ENCODE measurements at places on chromosomes 16 and 17. TPM values are rescaled to one million over a fixed set of nuclear protein-coding genes. Genes with fewer than 3 reads are reported as not detected.

- DNase-seq: no peak
- H3K36me3 ChIP-seq: no peaks in the 10 kb centered on the region
- no peak within 1 kb of the TSS for H3K27ac ChIP-seq
- no peaks in the 10 kb centered on the region for H3K4me1 ChIP-seq
Observed at GRCh38 chr17:7888184-7888920, at the start of gene CHD3. TSS of gene CHD3 (plus strand) at chr17:7888789. CDS start at chr17:7889001, 212 bp downstream.

- no peaks in the 10 kb centered on the region for H3K36me3 ChIP-seq
- H3K27ac ChIP-seq: no peak overlapping the region
- peaks cover 4% of the 10 kb centered on the region for H3K4me1 ChIP-seq
Observed at GRCh38 chr16:2791174-2791573, 3.8 kb upstream of the PRSS33 start.

- H3K27ac ChIP-seq: no peak overlapping the region
- H3K4me3 ChIP-seq: no peak overlapping the region
- H3K4me1 ChIP-seq: no peaks in the 10 kb centered on the region
- peaks cover 8% of the 10 kb centered on the region for H3K27me3 ChIP-seq
- no peaks in the 10 kb centered on the region for H3K36me3 ChIP-seq
Observed at GRCh38 chr16:79752396-79752795, 151.9 kb upstream of the MAF start.

GRCh38 chr16:56932721-56933619 lies 1.0 kb downstream of the HERPUD1 start:
- no peak for DNase-seq
- peak overlapping the region; percentile 96 for H3K4me3 ChIP-seq
- peaks cover 58% of the 10 kb centered on the region for H3K4me1 ChIP-seq
- H3K27me3 ChIP-seq: no peaks in the 10 kb centered on the region
- peak overlapping the region; percentile 99 for H3K27ac ChIP-seq

DNA sequence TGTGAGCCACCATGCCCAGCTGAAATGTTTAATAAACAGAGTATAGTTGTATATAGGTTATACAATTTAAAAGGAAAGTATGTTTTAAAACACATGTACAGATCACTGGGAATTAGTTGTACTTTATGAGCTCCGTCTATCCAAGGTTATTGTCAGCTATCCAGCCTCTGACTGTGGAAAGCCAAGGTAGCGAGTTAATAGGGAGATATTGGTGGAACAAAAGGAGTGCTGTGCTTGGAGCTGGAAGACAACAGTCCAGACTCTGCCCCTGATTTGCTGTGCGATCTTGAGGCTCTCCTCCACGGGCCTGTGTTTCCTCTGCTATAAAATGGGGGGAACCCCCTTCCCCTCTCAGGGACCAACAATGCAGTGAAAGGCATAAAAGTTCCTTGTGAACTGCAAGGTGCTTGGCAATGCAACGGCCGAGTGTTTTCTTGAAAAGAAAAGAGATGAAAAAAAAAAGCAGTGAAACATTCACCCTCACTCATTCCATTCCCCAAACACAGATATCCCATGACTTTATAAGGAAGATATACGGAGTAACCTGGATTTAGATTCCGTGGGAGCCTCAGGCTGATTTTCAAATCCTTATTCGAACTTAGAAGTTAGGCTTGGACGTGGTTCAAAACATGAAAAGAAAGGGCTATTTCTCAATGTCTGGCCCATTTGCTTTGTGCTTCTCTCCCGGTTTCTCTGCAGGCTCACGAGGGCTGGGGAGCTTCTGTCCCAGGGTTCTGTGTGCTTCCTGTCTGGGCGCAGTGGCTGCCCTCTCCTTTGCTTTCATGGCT lies 34.1 kb downstream of the CUEDC1 start:
- no peak overlapping the region for H3K27ac ChIP-seq
- H3K27me3 ChIP-seq: peaks cover 47% of the 10 kb centered on the region
- no peak for DNase-seq
- H3K4me3 ChIP-seq: no peak overlapping the region
- H3K4me1 ChIP-seq: peaks cover 3% of the 10 kb centered on the region

- no peak overlapping the region for H3K4me3 ChIP-seq
- H3K27ac ChIP-seq: no peak overlapping the region
- no peaks in the 10 kb centered on the region for H3K27me3 ChIP-seq
- peak; percentile 14 for DNase-seq
- peaks cover 26% of the 10 kb centered on the region for H3K36me3 ChIP-seq
Observed at GRCh38 chr17:39527220-39527813, 66.0 kb downstream of the CDK12 start.

- no peaks in the 10 kb centered on the region for H3K36me3 ChIP-seq
- peaks cover 32% of the 10 kb centered on the region for H3K4me1 ChIP-seq
Observed at GRCh38 chr17:10156077-10156435, 42.4 kb downstream of the GAS7 start.

GRCh38 chr17:82330322-82331239 lies 3.0 kb downstream of the SECTM1 start:
- DNase-seq: no peak
- H3K4me1 ChIP-seq: peaks cover 19% of the 10 kb centered on the region
- no peak overlapping the region for H3K27ac ChIP-seq
- no peak overlapping the region for H3K4me3 ChIP-seq
- H3K27me3 ChIP-seq: peaks cover 33% of the 10 kb centered on the region

GRCh38 chr17:58811290-58811689 lies 55.6 kb downstream of the PPM1E start:
- DNase-seq: no peak
- no peaks in the 10 kb centered on the region for H3K36me3 ChIP-seq
- H3K4me1 ChIP-seq: no peaks in the 10 kb centered on the region
- H3K27ac ChIP-seq: no peak overlapping the region
- peaks cover 5% of the 10 kb centered on the region for H3K27me3 ChIP-seq

GRCh38 chr16:714558-715476 lies at the start of gene METRN:
TSS of gene METRN (plus strand) at chr16:715118. CDS start at chr16:715290, 172 bp downstream.
- H3K4me3 ChIP-seq: peak within 1 kb of the TSS; percentile 65
- peak; percentile 83 for DNase-seq
- peaks cover 7% of the 10 kb centered on the region for H3K27me3 ChIP-seq
- no peaks in the 10 kb centered on the region for H3K36me3 ChIP-seq

GRCh38 chr16:5252791-5253190 lies 155.2 kb upstream of the EEF2KMT start:
- no peaks in the 10 kb centered on the region for H3K4me1 ChIP-seq
- peaks cover 31% of the 10 kb centered on the region for H3K27me3 ChIP-seq
- no peaks in the 10 kb centered on the region for H3K36me3 ChIP-seq
- DNase-seq: no peak
- no peak overlapping the region for H3K27ac ChIP-seq

DNA sequence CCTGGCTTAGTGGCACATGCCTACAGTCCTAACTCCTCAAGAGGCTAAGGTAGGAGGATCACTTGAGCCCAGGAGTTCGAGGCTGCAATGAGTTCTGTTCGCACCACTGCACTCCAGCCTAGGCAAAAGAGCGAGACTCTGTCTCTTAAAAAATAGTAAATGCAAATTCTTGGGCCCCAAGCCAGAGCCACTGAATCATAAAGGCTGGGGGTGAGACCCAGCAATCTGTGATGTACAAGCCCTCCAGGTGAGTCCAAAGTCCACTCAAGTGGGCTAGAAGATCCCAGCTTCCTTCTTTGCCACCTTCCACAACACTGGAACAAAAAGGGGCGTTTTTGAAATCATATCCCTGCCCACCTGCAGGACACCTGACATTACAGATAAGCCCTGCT lies 16.9 kb downstream of the TRIM25 start:
- peaks cover 48% of the 10 kb centered on the region for H3K4me1 ChIP-seq
- peak overlapping the region; percentile 48 for H3K4me3 ChIP-seq
- H3K36me3 ChIP-seq: peaks cover 67% of the 10 kb centered on the region
- H3K27ac ChIP-seq: no peak overlapping the region
- no peak for DNase-seq

DNA sequence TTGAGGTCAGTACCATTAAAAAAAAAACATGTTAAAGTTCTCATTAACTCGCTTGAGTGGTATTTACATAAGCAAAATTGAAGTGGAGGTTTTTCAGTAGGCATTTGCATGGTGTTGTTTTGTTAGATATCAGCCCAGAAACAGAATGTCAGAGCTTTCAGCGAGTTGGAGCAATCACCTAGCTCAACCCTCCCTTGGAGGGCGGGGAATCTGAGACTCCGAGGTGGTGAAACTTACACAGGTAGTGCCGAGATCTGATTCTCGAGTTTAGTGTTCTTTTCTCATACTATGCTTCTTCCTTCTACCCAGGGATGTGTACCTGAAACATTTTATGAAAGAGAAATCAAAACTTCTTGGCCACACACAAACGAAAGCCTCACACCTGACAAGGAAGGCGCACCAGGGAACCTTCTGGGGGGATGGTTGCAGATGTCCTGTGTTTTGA lies 6.6 kb downstream of the SEC14L1 start:
- peak overlapping the region; percentile 72 for H3K4me3 ChIP-seq
- H3K4me1 ChIP-seq: peaks cover 71% of the 10 kb centered on the region
- H3K27me3 ChIP-seq: no peaks in the 10 kb centered on the region
- peaks cover 41% of the 10 kb centered on the region for H3K36me3 ChIP-seq
- H3K27ac ChIP-seq: peak overlapping the region; percentile 5
- no peak for DNase-seq

DNA sequence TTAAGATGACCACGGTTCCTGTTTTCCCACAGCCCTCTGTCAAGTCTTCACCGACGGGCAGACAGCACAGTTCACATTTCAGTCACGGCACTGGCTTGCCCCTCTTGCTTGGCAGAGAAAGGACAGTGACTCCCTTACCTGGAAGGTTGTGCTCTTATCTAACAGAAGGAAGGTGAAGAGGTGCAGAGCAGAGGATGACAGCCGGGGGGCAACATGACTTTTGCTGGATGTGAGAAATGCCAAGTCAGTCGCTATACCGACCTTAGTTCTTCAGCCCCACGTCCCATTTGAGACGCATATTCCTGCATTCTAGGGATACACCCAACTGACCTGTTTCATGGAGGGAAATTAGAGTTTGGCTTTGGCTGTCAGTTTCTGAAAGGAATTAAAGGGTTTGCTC lies 492.3 kb downstream of the NPIPA7 start:
- H3K36me3 ChIP-seq: no peaks in the 10 kb centered on the region
- no peak overlapping the region for H3K4me3 ChIP-seq
- no peak for DNase-seq
- no peaks in the 10 kb centered on the region for H3K4me1 ChIP-seq
- no peak overlapping the region for H3K27ac ChIP-seq

- H3K36me3 ChIP-seq: peaks cover 4% of the 10 kb centered on the region
- no peaks in the 10 kb centered on the region for H3K27me3 ChIP-seq
- H3K27ac ChIP-seq: no peak overlapping the region
- no peak for DNase-seq
- H3K4me3 ChIP-seq: no peak overlapping the region
Observed at GRCh38 chr17:75240394-75241142, 20.8 kb downstream of the GGA3 start.

DNA sequence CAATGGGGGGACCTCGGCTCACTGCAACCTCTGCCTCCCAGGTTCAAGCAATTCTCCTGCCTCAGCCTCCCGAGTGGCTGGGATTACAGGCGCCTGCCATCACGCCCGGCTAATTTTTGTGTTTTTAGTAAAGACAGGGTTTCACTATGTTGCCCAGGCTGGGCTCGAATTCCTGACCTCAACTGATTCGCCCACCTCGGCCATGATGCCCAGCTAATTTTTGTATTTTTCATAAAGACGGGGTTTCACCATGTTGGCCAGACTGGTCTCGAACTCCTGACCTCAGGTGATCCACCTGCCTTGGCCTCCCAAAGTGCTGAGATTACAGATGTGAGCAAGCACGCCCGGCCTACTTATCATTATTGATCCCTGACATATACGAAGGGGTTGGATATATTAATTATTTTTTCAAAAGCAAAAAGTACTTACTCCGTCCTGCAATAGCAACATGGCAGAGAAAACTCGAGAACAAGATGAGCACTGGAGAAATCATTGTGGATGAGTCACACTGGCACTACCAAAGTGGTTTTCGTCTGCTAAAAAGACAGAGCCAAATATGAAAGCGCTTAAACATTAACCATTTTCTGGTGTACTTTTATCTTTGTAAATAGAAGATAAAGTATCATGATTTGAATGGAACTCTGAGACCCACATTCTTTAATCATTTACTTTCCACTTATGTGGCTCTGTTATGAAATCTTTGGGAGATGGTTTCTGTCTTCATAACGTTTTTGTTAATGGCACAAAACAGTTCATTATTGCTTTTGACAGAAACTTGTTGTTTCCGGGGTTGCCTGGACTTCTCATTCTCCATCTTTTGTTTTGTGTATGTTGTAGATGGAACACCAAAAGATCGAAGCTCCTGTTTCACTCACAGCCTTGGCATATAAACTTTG lies at the start of gene APOH:
Gene APOH, minus strand, starts transcription at position 529 of the 896 bp plus-strand sequence. Its CDS starts 36 bp downstream, at position 493.
- H3K36me3 ChIP-seq: no peaks in the 10 kb centered on the region
- no peak for DNase-seq
- H3K4me3 ChIP-seq: no peak within 1 kb of the TSS
- H3K4me1 ChIP-seq: peaks cover 4% of the 10 kb centered on the region
- peaks cover 14% of the 10 kb centered on the region for H3K27me3 ChIP-seq

- no peaks in the 10 kb centered on the region for H3K27me3 ChIP-seq
- no peak for DNase-seq
- H3K4me3 ChIP-seq: no peak overlapping the region
- H3K27ac ChIP-seq: no peak overlapping the region
Observed at GRCh38 chr16:48864055-48864454, 254.1 kb upstream of the N4BP1 start.

- peaks cover 15% of the 10 kb centered on the region for H3K4me1 ChIP-seq
- no peak overlapping the region for H3K4me3 ChIP-seq
- H3K27me3 ChIP-seq: peaks cover 41% of the 10 kb centered on the region
- H3K27ac ChIP-seq: no peak overlapping the region
Observed at GRCh38 chr17:38457577-38458371, 29.5 kb downstream of the ARHGAP23 start.

GRCh38 chr17:1695365-1695764 lies 10.7 kb upstream of the PRPF8 start:
- no peak overlapping the region for H3K4me3 ChIP-seq
- DNase-seq: no peak
- H3K27ac ChIP-seq: no peak overlapping the region
- peaks cover 19% of the 10 kb centered on the region for H3K27me3 ChIP-seq

DNA sequence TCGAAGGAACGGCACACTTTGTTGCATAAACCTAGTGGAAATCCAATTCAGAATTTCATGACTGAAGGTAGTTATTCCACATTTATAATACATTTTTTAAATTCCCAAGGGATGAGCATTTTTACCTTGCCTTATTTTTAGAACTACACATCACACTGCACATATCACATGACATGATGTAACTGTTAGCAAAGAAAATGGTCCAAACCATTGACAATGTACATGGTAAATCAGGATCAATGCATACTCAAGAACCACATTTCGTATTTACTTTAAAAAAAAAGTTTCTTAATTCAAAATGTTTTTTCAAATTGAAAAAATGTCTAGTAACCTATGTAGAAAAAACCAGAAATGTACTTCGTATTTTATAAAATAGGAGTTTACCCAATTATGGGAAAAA lies 2.5 kb downstream of the KANSL1 start:
- no peak overlapping the region for H3K27ac ChIP-seq
- H3K4me3 ChIP-seq: peak overlapping the region; percentile 3
- H3K36me3 ChIP-seq: no peaks in the 10 kb centered on the region
- H3K27me3 ChIP-seq: no peaks in the 10 kb centered on the region

GRCh38 chr17:22277595-22277994 lies 585.3 kb downstream of the KCNJ18 start:
- H3K27me3 ChIP-seq: no peaks in the 10 kb centered on the region
- no peaks in the 10 kb centered on the region for H3K36me3 ChIP-seq
- H3K4me3 ChIP-seq: no peak overlapping the region
- no peaks in the 10 kb centered on the region for H3K4me1 ChIP-seq
- no peak for DNase-seq

The KRTAP3-2 gene
- polyA plus RNA-seq: not detected

The HBA1 gene
- 122 TPM for polyA plus RNA-seq

The CD300A gene
- 1.9 TPM for polyA plus RNA-seq

The AHSP gene
- not detected for polyA plus RNA-seq

The C17orf100 gene
- polyA plus RNA-seq: 10.3 TPM

The KRTAP4-1 gene
- polyA plus RNA-seq: not detected

The ZNF764 gene
- polyA plus RNA-seq: 4.7 TPM

The KIF2B gene
- not detected for polyA plus RNA-seq

The DHX58 gene
- 12.1 TPM for polyA plus RNA-seq

The HBZ gene
- not detected for polyA plus RNA-seq

The ACSM3 gene
- 2.8 TPM for polyA plus RNA-seq
